ENCODE measurements at places on chromosomes 16 and 17. TPM values are rescaled to one million over a fixed set of nuclear protein-coding genes. Genes with fewer than 3 reads are reported as not detected.

DNA sequence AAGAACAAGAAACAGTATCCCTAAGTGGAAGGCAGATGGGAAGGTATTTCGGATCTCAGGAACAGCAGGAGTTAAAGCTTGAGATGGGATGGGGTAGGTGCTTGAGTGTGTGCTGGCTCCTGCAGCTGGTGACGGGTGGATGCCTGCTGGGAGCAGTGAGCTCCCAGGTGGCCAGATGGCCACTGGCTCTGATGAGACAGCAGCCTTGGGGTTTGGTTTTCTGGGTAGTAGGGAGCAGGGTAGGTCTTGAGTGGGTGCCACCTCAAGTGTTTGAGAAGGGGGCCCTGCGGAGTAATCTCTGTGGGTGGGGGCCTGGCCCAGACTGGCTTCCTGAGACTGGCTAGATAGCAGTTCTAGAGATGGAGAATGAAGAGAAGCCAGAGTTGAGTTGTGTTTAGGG is 10.3 kb downstream of the EPN2 start:
- no peaks in the 10 kb centered on the region for H3K27me3 ChIP-seq
- no peak for DNase-seq
- peaks cover 38% of the 10 kb centered on the region for H3K4me1 ChIP-seq
- H3K4me3 ChIP-seq, result no peak overlapping the region

DNA sequence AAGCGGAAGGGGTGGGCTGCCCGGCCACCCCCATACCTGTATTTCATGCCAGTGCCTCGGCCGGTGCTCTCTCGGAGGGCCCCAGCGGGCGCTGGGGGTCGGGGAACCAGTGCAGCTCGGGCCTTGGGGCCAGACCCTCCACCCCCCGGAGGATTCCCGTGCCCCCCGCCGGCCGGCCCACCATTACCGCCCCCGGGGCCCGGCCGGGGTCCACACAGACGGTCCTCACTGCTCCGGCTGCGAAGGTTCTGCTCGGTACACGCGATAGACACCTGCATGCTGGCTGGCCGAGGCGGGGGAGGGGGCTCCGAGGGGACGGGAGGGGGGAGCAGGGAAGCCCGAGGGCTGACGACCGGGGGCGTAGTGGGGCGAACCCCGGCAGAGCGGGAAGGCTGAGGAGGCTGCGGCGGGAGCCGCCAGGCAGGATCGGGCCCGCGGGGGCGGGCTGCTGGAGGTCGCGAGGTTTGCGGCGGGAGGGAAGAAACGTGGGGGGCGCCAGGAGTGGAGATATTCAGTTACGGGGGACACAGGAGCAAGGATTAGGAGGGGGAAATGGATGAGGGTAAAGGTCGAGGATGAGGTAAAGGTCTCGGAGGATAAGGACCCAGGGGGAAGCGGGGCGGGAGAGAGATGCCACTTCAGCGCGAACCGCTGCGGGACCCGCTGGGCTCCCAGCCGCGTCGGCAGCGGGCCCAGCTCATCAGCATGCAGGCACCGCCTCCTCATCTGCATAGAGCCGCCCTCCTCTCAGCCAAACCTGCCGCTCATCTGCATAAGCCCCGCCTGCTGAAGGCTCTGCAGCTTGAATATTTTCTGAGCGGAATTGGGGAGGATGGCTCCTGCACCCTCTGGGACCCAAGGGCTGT is at the start of gene KCNAB3:
Gene KCNAB3, minus strand, starts transcription at position 699 of the 866 bp plus-strand sequence. Its CDS starts 421 bp downstream, at position 278.
- no peak for DNase-seq
- H3K36me3 ChIP-seq, result no peaks in the 10 kb centered on the region
- peak within 1 kb of the TSS; percentile 68 for H3K4me3 ChIP-seq
- H3K27ac ChIP-seq, result no peak within 1 kb of the TSS
- H3K27me3 ChIP-seq, result no peaks in the 10 kb centered on the region

DNA sequence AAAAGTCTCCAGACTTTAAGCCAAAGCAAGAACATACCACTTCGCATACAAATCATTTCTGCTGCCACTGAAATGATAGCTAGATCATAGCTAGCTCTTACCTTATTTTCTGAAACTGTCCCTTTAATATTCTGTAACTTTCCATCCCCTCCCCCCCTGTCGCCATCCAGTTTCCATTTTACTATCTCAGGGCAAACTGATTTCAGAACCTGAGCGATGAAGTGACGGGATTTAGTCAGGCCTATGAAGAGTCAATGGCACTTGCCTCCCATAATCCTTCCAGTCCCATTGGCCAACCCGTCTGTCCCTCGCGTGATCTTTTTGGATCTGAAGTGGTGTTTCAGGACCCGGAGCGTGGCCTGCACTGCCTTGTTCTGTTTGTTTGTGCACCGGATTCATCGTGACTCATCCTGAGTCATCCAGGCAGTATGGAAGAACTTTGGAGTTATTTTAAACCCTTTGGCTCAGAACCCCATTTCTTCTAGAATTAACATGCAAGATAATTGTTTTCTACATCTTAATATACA is 199.8 kb upstream of the CHMP6 start:
- DNase-seq, result peak; percentile 55
- H3K36me3 ChIP-seq, result no peaks in the 10 kb centered on the region
- no peaks in the 10 kb centered on the region for H3K27me3 ChIP-seq
- no peak overlapping the region for H3K4me3 ChIP-seq
- H3K27ac ChIP-seq, result peak overlapping the region; percentile 34

DNA sequence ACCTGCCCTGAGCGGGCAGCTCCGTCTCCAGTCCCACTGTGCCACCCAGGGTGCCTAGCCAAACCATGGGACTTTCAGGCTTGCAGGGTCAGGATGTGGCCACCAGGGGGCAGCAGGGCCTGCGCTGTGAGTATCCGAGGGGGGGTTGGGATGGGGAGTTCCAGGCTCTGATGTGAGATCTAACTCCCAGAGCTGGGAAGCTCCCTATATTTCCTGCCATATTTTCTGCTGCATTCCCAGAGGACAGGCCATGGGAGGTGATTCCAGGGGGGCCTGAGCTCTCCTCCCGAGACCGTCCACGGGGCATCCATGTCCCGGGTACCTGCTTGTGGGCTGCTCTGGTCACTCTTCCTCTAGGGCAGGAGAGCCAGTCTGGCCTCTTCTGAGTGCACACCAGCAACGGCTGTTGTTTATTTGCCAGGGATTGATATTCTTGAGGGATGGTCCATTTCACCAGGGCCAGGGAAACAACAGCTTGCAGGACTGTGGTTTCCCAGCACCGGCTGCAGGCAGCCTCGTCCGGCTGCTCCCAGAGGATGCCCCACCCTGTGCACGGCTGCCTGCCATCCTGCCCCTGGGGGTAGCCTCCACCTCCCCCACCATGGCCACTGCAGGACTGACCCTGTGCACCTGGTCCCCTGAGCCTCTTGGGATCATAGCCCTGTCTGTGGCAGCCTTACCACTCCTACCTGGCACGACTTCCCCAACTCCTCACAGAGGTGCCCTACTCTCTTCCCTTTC is 1.2 kb downstream of the GPR142 start:
- H3K36me3 ChIP-seq, result no peaks in the 10 kb centered on the region
- no peak for DNase-seq
- H3K4me3 ChIP-seq, result no peak overlapping the region
- H3K27ac ChIP-seq, result no peak overlapping the region
- H3K27me3 ChIP-seq, result no peaks in the 10 kb centered on the region

- DNase-seq, result no peak
- peak overlapping the region; percentile 75 for H3K27ac ChIP-seq
- H3K4me1 ChIP-seq, result peaks cover 2% of the 10 kb centered on the region
- no peaks in the 10 kb centered on the region for H3K27me3 ChIP-seq
Observed at GRCh38 chr16:4925293-4925607, 11.7 kb downstream of the PPL start.

DNA sequence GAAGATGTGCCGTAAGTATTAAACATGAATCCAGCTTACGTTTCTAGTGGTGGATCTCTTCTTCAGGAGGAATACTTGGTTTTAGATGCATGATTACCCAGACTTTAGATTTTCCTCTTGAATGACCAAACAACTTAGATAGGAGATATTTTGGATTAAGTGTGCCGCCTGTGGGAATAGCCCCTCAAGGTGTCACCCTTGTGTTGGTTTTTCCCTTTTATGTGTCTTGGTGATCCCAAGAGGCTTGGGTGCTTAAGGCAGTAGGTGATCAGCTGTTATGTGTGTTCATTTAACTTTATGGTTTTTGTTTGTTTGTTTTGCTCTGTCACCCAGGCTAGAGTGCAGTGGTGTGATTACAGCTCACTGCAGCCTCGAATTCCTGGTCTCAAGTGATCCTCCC is 115.1 kb downstream of the PPM1E start:
- no peaks in the 10 kb centered on the region for H3K27me3 ChIP-seq
- H3K4me3 ChIP-seq, result no peak overlapping the region
- no peaks in the 10 kb centered on the region for H3K36me3 ChIP-seq

GRCh38 chr17:42116705-42117396 is 4.3 kb downstream of the KAT2A start:
- H3K36me3 ChIP-seq, result no peaks in the 10 kb centered on the region
- H3K4me3 ChIP-seq, result no peak overlapping the region
- H3K27me3 ChIP-seq, result no peaks in the 10 kb centered on the region
- H3K4me1 ChIP-seq, result peaks cover 10% of the 10 kb centered on the region
- H3K27ac ChIP-seq, result no peak overlapping the region
- DNase-seq, result peak; percentile 87

GRCh38 chr16:29653471-29653870 is 9.6 kb upstream of the SPN start:
- H3K36me3 ChIP-seq, result no peaks in the 10 kb centered on the region
- DNase-seq, result no peak
- no peaks in the 10 kb centered on the region for H3K27me3 ChIP-seq
- no peaks in the 10 kb centered on the region for H3K4me1 ChIP-seq
- no peak overlapping the region for H3K27ac ChIP-seq

DNA sequence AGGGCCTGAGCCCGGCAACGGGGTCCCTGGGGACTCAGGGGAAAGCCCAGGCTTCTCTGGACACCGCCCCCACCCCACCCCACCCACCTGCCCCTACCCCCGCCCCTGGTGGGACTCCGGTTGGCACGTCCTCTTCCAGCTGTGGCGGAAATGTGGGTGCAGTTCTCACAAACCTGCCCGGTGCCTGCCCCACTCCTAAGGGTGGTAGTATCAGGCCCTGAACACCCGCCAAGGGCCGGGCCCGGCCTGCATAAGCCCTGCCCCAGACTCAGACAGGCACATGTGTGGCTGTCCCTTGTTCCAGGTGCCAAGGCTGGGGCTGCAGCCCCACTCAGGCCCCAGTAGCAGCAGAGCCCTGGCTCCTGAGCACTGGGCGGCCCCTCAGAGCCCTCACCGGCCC is 58.1 kb downstream of the ACTG1 start:
- no peaks in the 10 kb centered on the region for H3K4me1 ChIP-seq
- H3K4me3 ChIP-seq, result no peak overlapping the region
- no peaks in the 10 kb centered on the region for H3K36me3 ChIP-seq
- no peak for DNase-seq
- no peaks in the 10 kb centered on the region for H3K27me3 ChIP-seq

DNA sequence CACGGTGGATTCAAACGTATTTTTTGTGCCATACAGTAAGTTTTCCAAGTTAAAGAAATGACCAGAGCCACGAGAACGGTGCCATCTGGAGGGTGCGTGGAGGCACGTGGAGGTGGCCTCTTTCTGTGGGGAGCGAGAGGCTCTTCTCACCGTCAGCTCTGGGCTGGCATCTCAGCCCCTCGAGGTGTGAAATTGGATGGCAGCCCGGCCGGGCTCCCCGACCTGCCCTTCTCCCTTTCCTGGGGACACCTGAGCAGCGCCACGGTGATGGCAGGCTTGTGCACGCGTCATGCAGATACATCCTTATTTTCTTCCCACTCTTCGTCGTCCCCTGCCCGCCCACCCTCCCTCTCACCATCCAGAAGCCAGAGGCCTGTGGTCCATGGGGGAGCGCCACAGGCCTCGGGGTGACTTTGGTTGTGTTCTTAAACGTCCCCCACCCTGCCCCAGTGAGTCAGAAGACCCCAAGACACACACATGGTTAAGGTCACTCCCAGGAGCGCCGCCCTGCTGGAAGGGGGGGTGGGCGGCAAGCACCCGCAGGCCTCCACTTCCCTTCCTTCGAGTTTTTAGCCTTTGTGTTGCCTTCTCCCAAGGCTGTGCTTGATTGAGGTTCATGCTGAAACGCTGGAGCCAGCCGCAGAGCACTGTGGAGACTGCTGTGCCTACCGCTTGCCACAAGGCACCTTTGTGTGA is 109.4 kb downstream of the BANP start:
- no peaks in the 10 kb centered on the region for H3K36me3 ChIP-seq
- H3K27ac ChIP-seq, result no peak overlapping the region
- H3K27me3 ChIP-seq, result no peaks in the 10 kb centered on the region
- no peak for DNase-seq
- no peak overlapping the region for H3K4me3 ChIP-seq

GRCh38 chr16:6558661-6559060 is 774.0 kb upstream of the RBFOX1 start:
- no peaks in the 10 kb centered on the region for H3K4me1 ChIP-seq
- no peaks in the 10 kb centered on the region for H3K27me3 ChIP-seq
- no peak overlapping the region for H3K4me3 ChIP-seq
- H3K36me3 ChIP-seq, result no peaks in the 10 kb centered on the region
- no peak for DNase-seq

GRCh38 chr16:53285236-53285635 is 149.0 kb upstream of the RBL2 start:
- H3K27ac ChIP-seq, result no peak overlapping the region
- no peaks in the 10 kb centered on the region for H3K36me3 ChIP-seq
- no peak overlapping the region for H3K4me3 ChIP-seq
- H3K4me1 ChIP-seq, result no peaks in the 10 kb centered on the region
- no peaks in the 10 kb centered on the region for H3K27me3 ChIP-seq
- DNase-seq, result no peak

DNA sequence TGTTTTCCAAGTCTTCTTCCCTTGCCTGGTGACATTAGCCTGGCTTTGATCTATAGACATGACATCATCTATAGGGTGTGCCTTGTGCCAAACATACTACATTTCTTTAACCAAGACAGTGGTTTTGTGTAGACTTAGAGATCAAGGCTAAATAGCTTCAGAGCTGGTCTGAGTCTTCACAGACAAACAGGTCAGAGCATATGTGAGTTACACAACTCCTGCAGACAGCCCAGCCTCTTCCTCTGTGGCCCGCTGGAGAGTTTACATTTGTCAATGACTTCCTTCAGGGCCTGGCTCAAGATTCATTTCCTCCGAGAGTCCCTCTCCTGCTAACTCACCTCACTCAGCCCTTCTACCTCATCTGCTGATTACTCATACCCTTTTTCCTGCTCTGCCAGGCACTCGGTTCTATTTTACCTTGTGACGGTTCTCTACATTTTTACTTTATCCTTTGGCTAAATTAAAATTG is 73.1 kb upstream of the TANC2 start:
- H3K36me3 ChIP-seq, result no peaks in the 10 kb centered on the region
- peak; percentile 71 for DNase-seq
- H3K27me3 ChIP-seq, result no peaks in the 10 kb centered on the region
- no peak overlapping the region for H3K4me3 ChIP-seq
- peaks cover under 1% of the 10 kb centered on the region for H3K4me1 ChIP-seq

GRCh38 chr17:79558091-79558900 is 52.6 kb downstream of the RBFOX3 start:
- no peaks in the 10 kb centered on the region for H3K4me1 ChIP-seq
- H3K4me3 ChIP-seq, result no peak overlapping the region
- peaks cover 61% of the 10 kb centered on the region for H3K27me3 ChIP-seq
- no peak overlapping the region for H3K27ac ChIP-seq

- H3K36me3 ChIP-seq, result no peaks in the 10 kb centered on the region
- no peaks in the 10 kb centered on the region for H3K27me3 ChIP-seq
- no peak for DNase-seq
- no peak overlapping the region for H3K4me3 ChIP-seq
- H3K4me1 ChIP-seq, result no peaks in the 10 kb centered on the region
- H3K27ac ChIP-seq, result peak overlapping the region; percentile 34
Observed at GRCh38 chr16:53768593-53768992, 64.6 kb downstream of the FTO start.

Gene C16orf54
- total RNA-seq, result 2.1 TPM

Gene ANKS4B
- total RNA-seq, result not detected

Gene CEP112
- 12.9 TPM for total RNA-seq

Gene CPHXL2
- not detected for total RNA-seq

Gene BFAR
- total RNA-seq, result 68.5 TPM

Gene SLC46A1
- total RNA-seq, result 22.7 TPM

Gene FAM171A2
- 2.9 TPM for total RNA-seq

Gene TBC1D3
- total RNA-seq, result not detected
